ENCODE measurements at places on chromosomes 6 and 20.

- DNase-seq = no peak
Measured at GRCh38 chr20:51650685-51651134, 108.2 kb upstream of the NFATC2 start.

DNA sequence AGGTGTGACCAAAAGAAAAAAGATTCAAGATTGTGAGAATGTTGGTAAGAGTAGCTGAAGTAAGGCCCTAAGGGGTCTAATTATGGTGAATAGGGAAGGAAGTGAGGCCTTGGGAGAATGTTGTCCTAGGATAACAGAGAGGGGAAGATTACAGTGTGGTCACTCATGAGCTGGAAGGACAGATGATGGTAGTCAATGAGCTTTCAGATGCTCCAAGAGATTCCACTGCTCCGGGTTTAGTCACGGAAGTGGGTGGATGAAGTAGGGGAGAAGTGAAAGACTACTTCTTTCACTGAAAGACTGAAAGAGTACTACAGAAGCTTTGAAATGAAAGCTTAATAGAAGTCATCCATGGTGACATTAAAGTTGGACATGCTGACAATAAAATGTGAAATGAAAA lies 108.5 kb downstream of the MMS22L start:
- no peak for DNase-seq

- no peak for DNase-seq
Measured at GRCh38 chr20:48282591-48283228, 497.4 kb upstream of the SULF2 start.

GRCh38 chr6:68652117-68652536 lies 17.0 kb downstream of the ADGRB3 start:
- DNase-seq = no peak

DNA sequence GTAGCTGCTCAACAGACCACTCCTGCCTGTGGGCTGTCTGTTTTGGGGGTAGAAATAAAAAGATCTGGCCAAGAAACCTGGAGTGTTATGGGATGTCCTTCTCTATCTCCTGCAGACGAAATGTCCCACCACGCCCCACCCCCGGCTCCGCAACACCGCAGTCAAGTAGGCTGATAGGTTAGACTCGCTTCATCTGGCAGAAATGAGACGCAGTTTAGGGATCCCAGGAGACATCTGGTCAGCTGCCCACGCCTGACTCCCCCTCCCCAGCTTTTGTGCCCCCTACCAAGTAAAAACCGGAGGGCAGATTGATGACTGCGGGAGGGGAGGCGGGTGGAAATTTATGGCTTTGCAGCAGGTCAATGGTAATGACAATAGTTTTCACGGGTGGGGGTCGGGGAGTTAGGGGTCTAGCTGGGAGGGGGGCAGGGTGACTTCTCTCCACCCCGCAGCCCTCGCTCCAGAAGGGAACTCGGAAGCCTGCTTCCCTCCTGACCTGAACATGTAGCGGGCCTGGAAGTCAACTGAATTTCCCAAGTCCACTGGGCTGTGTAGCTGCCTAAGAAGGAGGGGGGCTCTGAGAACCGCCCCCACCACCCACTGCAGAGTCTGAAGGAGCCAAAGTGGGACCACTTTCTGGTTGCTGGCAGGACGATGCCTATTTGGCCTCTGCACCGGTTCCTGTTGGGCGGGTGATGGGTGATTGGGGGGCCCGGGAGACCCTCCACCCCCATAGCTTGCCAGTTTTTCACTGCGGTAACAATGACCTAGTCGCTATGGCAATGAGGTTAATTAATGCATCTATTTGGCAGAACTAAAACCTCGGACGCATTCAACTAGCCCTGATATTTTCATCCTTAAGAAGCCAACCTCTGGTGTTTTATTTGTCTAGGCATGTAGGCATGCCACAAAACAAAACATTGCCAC lies 25.7 kb downstream of the PMEPA1 start:
- DNase-seq = no peak

DNA sequence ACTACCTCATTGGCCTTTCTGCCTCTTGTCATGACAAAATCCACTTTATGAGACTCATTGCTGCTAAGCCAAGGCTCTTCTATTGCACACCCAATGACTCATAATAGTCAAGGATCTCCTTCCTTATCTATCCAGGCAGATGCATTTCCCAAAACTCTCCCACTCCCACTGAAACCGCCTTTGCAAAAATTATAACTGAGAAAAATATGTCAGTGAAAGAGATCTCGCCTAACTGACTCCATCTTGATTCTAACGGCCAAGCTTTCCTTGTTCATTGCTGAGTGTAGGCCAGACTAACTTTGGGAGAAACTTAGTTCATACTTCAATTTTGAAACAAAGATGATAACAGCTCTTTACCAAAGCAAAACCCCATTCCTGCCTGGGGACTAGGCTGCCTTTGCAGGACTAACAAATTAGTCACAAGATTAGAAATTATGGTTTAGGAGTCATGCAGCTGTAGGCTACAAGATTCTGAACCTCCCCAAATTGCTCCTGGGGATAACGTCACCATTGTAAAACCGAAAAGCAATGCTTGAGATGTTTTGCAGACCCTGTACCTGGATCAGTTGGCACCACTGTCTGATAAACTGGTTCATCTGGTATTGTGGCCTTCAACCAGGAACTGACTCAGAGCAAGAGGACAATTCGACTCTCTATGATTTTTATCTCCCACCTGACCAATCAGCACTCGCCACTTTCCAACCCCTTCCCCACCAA lies 47.1 kb downstream of the HAO1 start:
- no peak for DNase-seq

- DNase-seq = no peak
Measured at GRCh38 chr6:35214869-35215664, 1.3 kb downstream of the SCUBE3 start.
